ENCODE measurements at places on chromosomes 7 and 10.

DNA sequence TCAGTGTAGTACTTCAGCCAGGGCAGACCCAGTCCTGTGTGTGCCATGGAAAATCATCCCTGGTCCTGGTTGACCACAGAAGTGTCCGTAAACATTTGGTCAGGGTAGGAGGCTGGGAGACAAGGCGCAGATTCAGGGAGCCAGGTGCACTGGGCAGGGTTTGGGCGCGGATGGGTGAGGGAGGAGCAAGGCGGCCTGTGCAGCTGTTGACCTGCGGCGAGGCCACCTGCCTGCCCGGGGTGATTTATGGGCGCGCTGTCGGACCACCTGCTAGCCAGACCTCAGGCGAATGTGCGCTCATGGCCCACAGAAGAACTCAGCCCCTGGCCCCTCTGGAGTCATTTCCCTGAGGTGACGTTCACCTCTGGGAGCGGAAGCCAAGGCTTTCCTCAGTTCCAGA is 6.6 kb downstream of the SFRP5 start:
- no peak for DNase-seq

- DNase-seq: no peak
Observed at GRCh38 chr10:47300429-47300931, 483 bp downstream of the GDF10 start.

DNA sequence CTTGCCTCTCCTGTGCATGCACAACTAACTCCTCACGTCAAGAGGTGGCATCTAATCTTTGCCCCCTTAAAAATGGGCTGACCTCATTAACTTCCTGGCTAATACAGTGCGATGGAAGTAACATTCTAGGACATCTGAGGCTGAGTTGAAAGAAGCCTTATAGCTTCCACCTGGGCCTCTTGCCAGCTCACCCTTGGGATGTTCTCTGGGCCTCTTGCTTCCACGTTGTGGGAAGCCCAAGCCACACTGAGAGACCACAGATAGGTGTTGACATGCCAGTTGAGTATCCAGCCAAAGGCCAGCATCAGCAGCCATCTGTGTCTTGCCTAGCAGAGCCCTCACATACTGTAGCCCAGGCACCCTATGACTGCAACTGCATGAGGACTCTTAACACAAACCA is 60.8 kb upstream of the GDF10 start:
- no peak for DNase-seq

DNA sequence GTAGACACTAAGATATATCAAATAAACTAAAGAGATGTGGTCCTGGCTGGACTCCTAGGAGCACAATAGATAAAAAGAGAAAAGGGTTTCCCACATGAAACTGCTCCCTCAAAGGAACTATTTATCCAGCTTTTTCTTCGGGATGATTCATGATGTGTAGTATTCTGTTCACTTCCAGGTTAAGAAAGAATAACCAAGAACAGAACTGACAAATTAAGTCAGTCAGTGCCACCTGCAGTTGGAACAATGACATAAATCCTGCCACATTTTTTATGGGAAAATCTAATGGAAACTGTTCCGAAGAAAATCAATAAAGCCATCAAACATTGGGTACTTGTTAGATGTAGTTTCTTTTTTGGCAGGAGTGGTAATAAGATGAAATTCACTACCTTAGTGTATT is 87.1 kb downstream of the POLR1F start:
- no peak for DNase-seq

- no peak for DNase-seq
Observed at GRCh38 chr10:117425974-117426566, 50.8 kb upstream of the PDZD8 start.

- DNase-seq: no peak
Observed at GRCh38 chr7:47460251-47460989, 121.5 kb downstream of the TNS3 start.

GRCh38 chr7:113279256-113279655 is 160.9 kb upstream of the SMIM30 start:
- no peak for DNase-seq

- no peak for DNase-seq
Observed at GRCh38 chr7:100275120-100275519, 32.4 kb upstream of the SPDYE3 start.

DNA sequence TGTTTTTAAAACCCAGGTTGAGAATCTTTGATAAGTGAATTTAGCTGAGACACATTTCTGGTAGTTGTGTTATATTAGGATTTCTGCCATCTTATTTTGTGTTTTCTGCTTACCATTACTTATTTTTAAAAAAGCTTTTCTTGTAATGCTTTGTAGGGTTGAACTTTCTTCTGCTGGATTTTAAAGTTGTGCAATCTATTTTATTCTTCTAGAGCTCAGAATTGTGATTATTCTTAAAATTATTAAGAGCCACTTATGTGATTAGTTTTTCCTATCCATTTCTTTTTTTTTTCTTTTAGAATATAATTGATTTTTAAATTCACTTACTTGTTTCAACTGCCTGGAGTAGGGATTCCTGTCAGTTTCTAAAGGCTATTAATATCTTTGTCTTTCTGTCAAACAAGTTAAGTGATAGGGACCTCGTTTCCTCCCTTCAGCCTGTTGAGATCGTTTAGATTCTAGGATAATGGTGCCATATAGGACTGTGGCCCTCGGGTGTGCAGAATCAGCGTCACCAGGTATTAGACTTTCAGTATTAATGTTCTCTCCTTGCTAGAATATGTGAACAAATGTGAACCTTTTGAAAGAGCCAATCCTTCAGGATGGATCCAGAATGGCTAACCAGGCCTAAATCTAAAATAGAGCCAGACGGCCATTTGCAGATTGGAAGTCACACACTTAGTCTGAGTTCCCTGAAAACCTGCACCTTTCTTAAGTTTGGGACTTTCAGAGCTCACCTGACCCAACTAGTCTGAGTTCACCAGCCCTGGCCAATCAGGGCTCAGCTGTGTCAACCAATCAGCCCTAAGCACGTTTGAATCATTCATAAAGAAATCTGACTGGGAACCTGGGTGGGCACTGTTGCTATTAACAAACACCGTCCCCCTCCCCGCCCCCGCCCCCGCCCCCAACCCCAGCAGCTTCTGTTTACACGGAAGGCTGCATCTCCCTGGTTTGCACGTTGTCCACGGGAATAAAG is 26.2 kb downstream of the CUX1 start:
- no peak for DNase-seq

DNA sequence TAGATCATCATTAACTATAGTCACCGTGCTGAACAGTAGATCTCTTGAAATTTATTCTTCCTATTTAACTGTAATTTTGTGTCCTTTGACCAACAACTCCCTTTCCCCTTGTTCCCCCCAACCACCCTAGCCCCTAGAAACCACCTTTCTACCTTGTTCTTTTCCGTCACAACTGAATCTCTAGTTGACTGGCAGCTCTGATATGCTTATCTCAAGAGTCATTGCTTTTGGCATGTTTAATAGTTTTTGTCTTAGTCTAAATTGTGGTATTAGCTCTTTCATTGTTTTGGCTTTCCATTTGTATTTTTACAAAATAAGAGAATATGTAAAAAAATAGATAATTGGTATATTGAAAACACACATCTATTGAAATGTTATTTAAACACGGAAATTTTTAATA is 1.8 kb downstream of the GNAT3 start:
- no peak for DNase-seq

DNA sequence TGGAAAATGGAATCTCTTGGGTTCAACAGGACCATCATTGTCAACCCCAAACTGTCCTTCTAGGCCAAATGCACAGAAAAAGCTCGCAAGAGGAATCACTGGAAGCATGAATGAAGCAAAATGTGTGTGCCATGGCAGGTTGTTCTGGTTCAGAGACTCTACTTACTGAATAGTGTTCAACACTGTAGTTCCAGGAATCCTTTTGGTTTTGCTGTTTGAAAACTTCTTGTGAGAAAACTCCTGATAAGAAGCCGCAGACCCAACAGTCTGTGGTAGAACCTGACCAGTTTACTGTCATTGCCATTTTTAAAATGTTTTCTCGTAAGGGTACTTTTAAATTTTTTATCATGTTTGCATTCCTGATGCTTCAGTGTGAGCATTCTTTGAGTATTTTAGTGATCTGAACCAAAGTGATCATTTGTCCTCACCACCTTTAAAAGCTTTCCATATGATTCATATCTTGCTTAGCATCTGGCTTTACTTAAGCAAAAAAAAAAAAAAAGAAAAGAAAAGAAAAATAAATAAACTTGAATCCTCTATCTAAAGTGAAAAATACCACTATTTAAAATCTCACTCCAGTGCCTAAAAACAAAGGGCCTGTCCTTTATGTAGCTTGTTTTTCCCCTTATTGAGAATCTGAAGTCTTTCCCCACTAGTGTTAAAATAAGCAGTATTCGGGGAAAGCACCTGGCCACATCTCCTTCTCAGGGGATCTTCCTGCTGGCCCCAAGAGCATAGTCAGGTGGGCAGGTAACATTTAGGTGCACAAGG is 92.4 kb downstream of the WNT2 start:
- DNase-seq: no peak

GRCh38 chr10:76026905-76027304 is 595.5 kb downstream of the LRMDA start:
- DNase-seq: no peak

GRCh38 chr10:60662917-60663614 is 115.2 kb upstream of the CDK1 start:
- no peak for DNase-seq

- DNase-seq: no peak
Observed at GRCh38 chr10:124918191-124918830, 23.6 kb upstream of the ZRANB1 start.
